Chondrocyte (in vitro differentiated cells): ENCODE measurements at places on chromosomes 7 and 10. TPM values are rescaled to one million over a fixed set of nuclear protein-coding genes. Genes with fewer than 3 reads are reported as not detected.

- H3K4me1 ChIP-seq = peaks cover 33% of the 10 kb centered on the region
- no peaks in the 10 kb centered on the region for H3K27me3 ChIP-seq
- H3K27ac ChIP-seq = no peak overlapping the region
These were observed 31.4 kb upstream of the NPVF start for GRCh38 chr7:25259487-25260243.

DNA sequence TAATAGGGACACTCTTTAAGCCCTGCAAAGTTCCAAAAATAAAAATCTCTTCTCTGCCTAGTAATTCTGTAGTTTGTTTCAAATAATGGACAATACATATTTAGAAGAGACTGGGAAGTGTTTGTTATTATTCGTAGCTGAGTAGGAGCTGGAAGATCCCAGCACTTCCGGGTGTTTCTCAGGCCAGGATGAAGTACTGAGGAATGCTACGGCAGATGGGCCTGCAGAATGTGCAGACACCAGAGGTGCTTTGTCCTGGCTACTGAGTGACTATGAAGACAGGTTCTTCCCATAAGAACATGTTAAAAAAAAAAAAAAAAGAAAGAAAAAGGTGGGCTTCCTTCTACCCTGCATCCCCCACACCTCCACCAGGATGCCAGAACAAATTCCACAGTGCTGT, 36.1 kb downstream of the ETV1 start:
- no peak overlapping the region for H3K4me3 ChIP-seq
- DNase-seq = no peak
- no peaks in the 10 kb centered on the region for H3K4me1 ChIP-seq
- H3K27ac ChIP-seq = no peak overlapping the region
- no peaks in the 10 kb centered on the region for H3K36me3 ChIP-seq

The ALOX5 gene
- not detected in 3 replicates for total RNA-seq

- H3K4me1 ChIP-seq = peaks cover 17% of the 10 kb centered on the region
- H3K4me3 ChIP-seq = no peak overlapping the region
- DNase-seq = no peak
- no peaks in the 10 kb centered on the region for H3K36me3 ChIP-seq
- H3K27me3 ChIP-seq = no peaks in the 10 kb centered on the region
These were observed 29.2 kb downstream of the CALML5 start for GRCh38 chr10:5470062-5470751.

DNA sequence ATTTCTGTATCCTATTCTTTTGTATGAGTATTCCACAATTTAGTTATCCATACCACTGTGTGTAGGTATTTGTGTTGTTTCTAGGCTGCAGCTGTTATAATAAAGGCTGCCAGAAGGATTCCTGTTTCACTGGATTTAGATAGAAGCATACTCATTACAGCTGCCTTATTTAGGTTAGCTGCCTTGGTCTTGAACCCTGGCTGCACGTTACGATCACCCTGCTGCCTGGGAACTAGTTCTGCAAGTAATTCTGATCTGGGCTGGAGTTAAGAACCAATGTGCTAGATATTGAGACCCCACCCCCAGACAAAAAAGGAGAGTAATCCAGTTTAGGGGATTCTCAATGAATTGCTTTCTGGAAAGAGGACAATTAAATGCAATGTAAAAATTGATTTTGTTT, 43.1 kb downstream of the CCDC71L start:
- H3K36me3 ChIP-seq = peaks cover 4% of the 10 kb centered on the region
- H3K4me3 ChIP-seq = no peak overlapping the region
- no peaks in the 10 kb centered on the region for H3K27me3 ChIP-seq

GRCh38 chr10:54985732-54986131, 184.7 kb upstream of the PCDH15 start:
- peaks cover 3% of the 10 kb centered on the region for H3K27me3 ChIP-seq
- H3K27ac ChIP-seq = no peak overlapping the region

GRCh38 chr7:95169678-95170077, 154.7 kb downstream of the PON1 start:
- H3K27ac ChIP-seq = no peak overlapping the region
- no peak for DNase-seq
- peaks cover 10% of the 10 kb centered on the region for H3K4me1 ChIP-seq
- peaks cover 3% of the 10 kb centered on the region for H3K27me3 ChIP-seq
- H3K36me3 ChIP-seq = peaks cover 4% of the 10 kb centered on the region
- no peak overlapping the region for H3K4me3 ChIP-seq

DNA sequence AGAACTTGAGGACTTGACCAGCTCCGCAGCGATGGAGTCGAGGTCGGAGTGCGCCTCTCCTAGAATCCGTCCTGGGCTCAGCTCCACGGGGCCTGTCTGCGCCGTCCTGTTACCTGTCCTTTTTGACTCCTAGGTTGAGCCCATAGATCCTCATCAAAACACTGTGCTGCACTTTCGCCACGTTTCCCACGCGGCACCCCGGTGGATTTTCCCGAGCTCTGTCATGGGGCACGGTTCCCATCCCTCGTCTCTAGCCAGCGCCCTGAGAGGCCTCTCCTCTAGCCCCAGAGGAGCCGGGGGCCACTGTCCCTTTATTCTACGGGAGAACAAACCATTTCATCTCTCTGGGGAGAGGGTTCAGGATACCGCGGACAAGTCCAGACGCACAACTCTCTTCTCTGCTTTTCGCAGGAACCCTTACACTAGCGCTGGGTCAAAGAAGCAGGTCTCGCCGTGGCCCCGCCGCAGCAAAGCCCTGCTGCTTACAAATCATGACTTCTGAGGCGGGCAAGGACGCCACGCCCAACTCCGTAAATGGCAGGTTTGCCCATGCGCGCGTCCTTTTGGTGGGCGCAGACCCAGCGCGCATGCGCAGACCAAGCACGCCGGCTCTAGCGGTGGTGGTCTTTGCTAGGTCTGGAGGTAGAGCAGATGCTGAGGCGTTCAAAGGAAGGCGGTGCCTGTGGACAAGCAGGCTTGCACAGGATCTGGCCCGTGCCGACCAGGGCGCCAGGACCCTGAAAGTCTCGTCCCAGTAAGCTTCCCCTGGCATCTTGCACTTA, 10.3 kb upstream of the ANKRD7 start:
- H3K27me3 ChIP-seq = peaks cover 6% of the 10 kb centered on the region
- no peak overlapping the region for H3K4me3 ChIP-seq
- H3K27ac ChIP-seq = no peak overlapping the region
- no peaks in the 10 kb centered on the region for H3K4me1 ChIP-seq
- no peak for DNase-seq

The RET gene
- 0.12 to 0.18 TPM in 2 of 3 replicates, not detected in the other for total RNA-seq

GRCh38 chr10:124943301-124944092, 1.6 kb downstream of the ZRANB1 start:
- no peak for DNase-seq
- H3K27ac ChIP-seq = peak overlapping the region; percentile 70
- H3K36me3 ChIP-seq = peaks cover 4% of the 10 kb centered on the region
- no peaks in the 10 kb centered on the region for H3K27me3 ChIP-seq
- peaks cover 66% of the 10 kb centered on the region for H3K4me1 ChIP-seq
- no peak overlapping the region for H3K4me3 ChIP-seq

The MINDY4 gene
- 5.3 to 6.3 TPM (median 5.8 TPM) in 3 replicates for total RNA-seq

GRCh38 chr7:100539436-100540006, 518 bp downstream of the AGFG2 start:
- H3K36me3 ChIP-seq = no peaks in the 10 kb centered on the region
- peak overlapping the region; percentile 51 for H3K27ac ChIP-seq
- peaks cover 28% of the 10 kb centered on the region for H3K4me1 ChIP-seq
- no peaks in the 10 kb centered on the region for H3K27me3 ChIP-seq

The TMEM213 gene
- total RNA-seq = not detected in 3 replicates

The AEBP1 gene
- 242 to 422 TPM (median 412 TPM) in 3 replicates for total RNA-seq

DNA sequence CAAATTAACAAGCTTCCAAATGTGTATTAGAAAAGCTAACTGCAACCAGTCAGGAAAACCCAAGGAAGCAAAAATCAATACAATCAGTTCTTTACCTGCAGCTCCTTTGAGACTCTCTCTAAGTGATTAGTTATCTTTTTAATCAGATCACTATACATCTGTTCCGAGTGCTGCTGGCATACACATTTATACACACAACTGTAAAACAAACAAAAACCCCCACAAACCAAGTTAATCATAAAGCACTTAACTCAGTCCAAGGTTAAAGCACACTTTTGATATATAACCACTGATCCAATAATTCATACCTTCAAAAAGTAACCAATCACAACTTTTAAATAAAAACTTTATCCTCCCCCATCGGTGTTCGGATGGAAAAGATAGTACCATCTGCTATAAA, 25.6 kb downstream of the CACUL1 start:
- no peaks in the 10 kb centered on the region for H3K27me3 ChIP-seq
- H3K4me1 ChIP-seq = peaks cover 42% of the 10 kb centered on the region
- peak overlapping the region; percentile 5 for H3K27ac ChIP-seq
- no peak overlapping the region for H3K4me3 ChIP-seq

- peak overlapping the region; percentile 97 for H3K27ac ChIP-seq
- H3K27me3 ChIP-seq = no peaks in the 10 kb centered on the region
- H3K4me1 ChIP-seq = peaks cover 49% of the 10 kb centered on the region
- no peak for DNase-seq
- peaks cover 5% of the 10 kb centered on the region for H3K36me3 ChIP-seq
- peak overlapping the region; percentile 83 for H3K4me3 ChIP-seq
These were observed 779 bp downstream of the NFKB2 start for GRCh38 chr10:102396317-102396650.

The IGFBP3 gene
- 1,747 to 1,749 TPM (median 1,748 TPM) in 3 replicates for total RNA-seq

The LLCFC1 gene
- not detected in 3 replicates for total RNA-seq
